ENCODE measurements at places on chromosomes 2 and 18.

DNA sequence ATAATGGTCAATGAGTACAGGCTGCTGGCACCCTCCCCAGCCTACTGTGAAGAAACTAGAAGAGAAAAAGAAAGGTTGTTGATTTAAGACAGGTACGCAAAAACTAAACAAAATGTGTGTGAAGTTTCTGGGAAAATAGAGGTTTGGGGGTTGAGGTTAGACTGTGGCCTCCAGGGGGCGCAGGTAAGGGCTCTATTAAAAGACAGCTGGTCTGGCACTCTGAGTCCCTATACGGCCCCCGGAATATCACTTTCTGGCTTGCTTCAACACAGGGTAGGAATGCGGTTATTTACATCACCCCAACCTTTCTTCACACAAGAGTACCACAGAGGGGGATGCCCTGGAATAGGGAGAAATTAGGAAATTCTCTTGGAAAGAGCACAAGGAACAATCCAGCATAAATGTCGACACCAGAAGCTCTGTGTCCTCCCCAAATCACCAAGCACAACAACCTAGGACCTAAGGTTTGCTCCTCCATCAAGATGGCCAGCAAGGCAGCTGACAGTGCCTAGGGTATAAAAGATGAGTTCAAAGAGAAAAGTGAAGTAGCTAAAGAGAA, 480.8 kb upstream of the KLHL29 start:
- no peak for DNase-seq

DNA sequence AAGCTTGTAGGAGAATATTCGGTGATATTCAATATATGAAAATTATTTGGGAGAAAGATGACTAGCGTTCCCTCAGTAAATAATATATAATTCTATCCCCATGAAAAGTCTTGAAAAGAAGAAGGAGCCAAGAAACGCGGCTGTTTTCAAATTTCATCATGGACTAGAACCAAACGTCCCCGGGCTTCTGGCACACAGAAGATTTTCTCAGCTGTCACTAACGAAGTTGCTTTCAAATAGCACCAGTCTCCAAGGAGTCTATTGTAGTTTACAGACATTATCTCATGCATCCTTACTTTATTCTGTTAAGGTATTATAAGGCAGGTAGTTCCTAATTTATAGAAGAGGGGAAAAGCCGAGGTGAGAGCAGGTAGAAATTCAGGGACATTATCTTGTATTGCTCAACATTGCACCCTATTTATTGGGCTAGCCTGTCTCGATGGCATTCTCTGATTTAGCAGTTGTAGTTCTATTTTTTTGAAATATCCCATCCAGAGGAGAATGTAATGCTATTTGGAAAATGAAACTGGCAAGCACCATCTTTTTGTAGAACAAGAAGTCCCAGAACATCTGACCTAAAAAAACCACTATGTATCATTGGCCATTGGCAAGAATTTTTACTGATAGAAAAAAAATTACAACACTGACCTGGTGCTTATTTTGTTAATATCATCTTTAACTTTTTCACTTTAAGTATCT, 198.1 kb upstream of the RASGRP3 start:
- DNase-seq: no peak

DNA sequence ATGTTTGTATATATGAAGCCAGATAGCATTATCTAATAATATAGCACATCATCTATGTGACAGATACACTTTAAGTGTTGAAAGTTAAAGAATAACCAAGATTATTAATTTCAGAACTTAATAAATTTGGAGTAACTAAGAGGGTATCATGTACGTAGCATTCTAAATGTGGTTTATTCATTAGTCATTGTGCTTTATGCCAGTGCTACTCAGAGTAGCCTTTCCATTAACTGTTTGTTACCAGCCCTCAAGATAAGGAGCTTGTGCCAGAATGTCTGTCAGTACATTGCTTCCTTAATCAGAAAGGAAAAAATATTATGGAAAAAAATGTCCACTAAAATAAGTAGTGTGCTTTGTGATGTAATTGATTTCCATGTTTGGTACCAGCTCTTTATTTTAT, 94.9 kb upstream of the TWSG1 start:
- DNase-seq: no peak

DNA sequence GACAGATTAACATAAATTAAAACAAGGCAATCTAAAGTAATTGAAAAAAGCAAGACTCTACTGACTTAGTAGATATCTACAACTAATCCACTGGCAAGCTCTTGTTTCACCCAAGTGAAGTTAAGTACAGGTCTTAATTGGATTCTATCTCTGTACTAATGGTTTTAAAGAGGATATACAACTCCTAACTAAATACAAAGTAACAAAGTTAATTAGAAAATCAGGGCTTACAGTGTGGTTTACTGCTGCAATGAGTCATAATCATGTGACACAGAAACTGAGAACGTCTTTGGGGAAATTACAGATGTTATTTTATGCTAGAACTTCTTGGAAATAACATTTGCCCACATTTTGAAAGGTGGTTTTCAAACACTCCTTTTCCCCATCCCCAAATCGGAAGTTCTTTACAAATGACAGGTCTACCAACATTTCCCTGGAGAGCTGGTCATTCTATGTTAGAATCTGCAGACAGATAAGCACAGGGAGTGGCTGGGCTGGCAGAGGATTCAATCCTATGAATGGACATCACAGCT, 245.3 kb downstream of the STK39 start:
- DNase-seq: no peak

GRCh38 chr2:103959174-103960128, 894.5 kb upstream of the POU3F3 start:
- DNase-seq: no peak

All from CD8-positive, alpha-beta T cell (primary cell).